Activated CD4-positive, alpha-beta T cell treated with anti-CD3 and anti-CD28 coated beads, Interleukin-2, amount 50 U/mL, for 48 hours (primary cell): ENCODE measurements at places on chromosomes 11 and 22.

DNA sequence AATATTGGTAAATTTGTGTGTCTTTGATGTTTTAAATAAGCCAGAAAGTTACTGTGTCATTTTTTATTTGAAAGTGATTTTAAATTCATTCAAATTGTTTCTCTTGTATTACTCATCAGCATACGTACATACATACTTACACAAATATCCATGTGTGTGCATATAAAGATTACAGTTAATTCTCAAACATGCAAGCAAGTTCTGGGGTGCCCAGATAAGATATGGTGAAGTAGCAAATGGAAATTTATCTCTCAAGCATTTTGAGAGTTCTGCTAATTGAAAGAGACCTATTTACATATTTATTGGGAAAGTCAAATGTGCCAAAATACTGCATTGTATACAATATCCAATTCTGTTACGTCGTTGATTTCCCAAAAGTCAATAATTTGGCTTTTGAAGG, 1024.0 kb upstream of the CNTN5 start:
- no peak for DNase-seq

DNA sequence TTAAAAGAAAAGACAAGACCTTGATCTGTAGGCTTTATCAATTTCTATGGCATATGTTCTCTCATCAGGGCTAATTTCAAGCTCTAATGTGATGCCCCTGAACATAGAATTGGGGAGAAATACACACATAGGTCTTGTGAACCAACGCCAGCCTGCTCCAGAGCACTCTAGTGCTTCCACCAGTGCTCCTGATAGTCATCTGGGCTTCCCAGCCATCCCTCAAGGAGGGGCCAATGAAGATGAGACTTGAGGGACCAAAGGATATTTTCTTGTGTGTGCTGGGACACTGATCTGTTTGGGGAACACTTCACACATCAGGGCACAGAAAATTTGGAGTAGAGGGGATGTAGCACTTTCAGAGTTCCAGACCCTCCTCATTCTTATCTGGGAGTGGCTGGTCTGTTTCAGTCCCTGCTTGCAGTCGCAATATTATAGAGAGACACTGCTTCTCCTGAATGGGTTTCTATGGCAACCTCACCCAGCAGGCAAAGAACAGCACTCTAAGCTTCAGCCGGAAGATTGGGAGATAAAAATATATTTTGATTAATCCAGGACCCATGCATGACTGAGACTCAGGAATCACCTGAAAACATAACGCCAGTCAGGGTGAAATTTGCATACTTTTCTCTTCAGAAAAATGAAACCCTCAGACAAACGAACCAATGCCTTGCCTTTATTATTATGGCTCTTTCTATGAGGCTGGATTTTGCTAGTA, 28.4 kb upstream of the SCN3B start:
- no peak for DNase-seq

DNA sequence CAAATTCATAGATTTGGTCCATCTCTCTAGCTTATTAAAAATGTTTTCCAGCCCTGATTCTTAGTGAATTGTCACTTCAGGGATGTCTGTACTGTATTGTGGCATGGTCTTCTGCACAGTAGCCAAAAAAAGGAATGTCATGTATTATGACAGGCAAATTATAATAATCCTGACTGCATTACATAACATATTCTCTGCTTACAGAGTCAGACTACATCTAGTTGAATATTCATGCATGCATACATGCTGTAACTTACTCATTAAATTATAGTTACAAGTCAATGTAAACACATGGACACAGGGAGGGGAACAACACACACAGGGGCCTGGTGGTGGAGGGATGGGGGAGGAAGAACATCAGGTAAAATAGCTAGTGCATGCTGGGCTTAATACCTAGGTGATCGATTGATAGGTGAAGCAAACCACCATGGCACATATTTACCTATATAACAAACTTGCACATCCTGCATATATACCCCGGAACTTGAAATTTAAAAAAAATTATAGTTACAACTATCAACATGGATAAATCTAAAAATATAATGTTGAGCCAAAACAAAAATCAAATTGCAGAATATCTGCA, 31.5 kb upstream of the SMCO4 start:
- no peak for DNase-seq

DNA sequence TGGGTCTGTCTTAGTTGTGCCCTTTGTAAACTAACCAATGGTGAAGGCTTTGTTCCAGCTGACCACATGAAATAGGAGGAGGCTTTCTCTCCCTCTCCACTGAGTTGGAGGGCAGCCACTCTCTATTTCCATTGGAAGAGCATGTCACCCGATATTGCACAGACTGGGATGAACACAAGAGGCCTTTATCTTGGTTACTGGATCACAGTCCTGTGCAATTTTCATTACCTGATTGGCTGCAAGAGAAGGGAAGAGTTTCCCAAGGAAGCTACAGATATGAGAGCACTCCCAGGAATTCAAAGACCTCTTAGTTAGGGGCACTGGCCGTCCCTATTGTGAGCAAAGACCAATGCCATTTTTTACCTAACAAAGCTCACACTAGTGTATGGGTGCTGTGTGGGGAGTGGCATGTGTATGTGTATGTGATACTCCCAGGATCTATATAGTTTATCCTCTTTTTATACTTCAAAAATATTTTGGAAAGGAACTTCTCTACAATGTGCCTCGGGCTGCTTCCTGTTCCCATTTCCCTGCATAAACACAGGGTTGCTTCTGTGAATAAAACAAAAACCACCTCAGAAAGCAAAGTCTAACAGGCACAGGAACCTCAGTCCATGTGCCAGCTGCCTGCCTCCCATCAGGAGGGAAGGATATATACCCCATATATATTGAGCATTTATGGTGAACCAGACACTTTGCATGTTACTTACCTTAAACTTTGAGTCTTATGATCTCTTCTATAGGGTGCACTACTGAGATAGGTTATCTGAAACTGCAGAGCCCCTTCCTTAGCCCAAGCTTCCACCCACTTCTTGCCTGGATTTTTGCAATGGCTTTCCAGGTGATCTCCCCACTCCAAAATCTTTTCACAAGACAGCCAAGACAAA, 126.5 kb downstream of the RASSF10 start:
- DNase-seq = no peak

DNA sequence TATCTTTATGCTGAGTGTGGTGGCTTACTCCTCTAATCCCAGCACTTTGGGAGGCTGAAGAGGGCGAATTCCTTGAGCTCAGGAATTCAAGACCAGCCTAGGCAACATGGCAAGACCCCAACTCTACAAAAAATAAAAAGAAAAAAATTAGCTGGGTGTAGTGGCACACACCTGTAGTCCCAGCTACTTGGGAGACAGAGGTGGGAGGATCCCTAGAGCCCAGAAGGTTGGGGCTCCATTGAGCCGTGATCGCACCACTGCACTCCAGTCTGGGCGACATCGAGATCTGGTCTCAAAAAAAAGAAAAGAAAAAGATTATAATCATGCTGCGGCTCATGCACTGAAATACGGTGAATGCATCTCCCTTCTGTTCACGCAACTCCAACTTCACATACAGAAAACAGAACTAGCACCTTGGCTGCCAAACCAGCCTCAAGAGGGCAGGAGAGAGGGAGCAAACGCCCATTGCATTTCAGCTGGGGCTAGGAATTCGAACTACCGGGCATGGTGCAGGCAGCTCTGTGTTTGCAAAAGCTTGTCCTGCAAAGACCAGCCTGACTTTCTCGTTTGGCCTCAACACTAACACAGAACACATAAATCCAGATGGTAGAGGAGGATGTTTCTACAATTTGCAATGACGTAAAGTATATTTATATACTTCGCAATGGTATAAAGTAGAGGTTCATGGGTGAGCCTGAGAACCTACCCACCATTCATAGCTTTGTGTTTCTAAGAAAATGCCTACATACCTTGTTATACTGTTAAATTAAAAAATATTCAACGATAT, 6.3 kb upstream of the SYNGR1 start:
- peak; percentile 64 for DNase-seq

GRCh38 chr22:32701034-32701433, 100.5 kb upstream of the TIMP3 start:
- DNase-seq = no peak

DNA sequence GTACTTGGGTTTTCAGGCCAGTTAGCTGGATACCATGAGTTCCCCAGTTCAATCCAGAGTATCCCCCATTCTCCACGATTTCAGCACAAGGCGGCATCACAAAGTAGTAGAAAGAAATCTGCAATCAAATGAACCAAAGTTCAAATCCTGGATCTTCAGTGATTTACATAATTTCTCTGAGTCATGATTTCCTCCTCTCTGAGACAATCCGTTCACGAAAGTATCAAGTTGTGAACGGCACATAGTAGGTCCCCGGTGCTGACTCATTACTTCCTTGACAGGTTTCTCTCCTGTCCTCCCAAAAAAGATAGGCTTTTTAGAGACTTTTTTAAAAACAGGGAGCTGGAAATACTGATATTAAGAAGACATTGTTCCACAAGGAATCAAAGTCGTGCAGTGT, 69.1 kb upstream of the AKIP1 start:
- DNase-seq = no peak

GRCh38 chr22:24444251-24444650, 16.9 kb downstream of the ADORA2A start:
- DNase-seq = no peak

DNA sequence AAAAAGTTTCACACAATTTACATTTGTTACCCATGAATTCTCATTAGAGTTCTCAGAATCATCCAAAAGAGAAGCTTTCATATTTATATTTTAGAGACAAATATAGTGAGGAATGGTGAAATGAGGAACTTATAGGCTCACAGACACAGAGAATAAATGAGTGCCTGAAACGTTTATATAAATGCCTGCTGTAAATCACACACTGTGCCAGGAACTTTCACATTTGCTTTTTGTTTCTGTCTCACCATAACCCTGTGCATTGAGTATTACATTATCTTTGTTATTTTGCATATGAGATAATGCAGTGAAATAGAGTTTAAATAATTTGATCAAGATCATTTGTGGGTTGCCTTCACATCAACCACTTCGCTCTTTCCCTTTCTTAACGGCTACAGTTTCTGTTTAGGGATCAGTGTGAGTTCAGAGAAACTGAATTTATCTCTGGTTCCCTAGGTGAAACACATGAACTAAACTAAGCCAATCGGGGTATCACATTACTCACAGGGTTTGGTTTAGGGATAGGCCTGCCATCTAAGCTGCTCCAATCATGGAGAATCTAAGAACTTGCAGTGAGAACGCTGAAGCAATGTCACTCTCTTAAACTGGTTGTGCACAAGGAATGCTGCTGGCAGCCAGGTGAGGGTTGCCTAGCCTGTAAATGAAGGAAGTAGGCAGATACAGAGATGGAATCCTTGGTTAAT, 1339.2 kb upstream of the TENM4 start:
- no peak for DNase-seq

- DNase-seq = no peak
Observed at GRCh38 chr11:41895081-41895480, 435.6 kb upstream of the LRRC4C start.

DNA sequence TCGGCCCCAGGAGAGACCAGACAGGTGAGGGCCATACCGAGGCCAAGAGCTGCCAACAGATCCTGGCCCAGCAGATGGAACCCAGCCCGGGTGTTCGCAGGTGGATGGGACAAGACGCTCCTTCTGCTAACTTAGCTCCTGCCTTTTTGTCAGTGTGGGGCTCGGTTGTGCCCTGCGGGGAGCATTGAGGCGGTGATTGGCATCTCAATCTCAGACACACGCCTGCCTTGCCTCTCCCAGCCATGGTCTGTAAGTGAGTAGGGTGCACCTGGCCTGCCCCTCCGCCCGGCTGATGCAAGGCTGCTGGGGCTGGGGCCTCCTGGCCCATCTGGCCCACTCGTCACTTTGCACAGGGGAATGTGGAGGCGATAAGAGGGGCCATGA, 350.1 kb downstream of the TBC1D22A start:
- DNase-seq = no peak

DNA sequence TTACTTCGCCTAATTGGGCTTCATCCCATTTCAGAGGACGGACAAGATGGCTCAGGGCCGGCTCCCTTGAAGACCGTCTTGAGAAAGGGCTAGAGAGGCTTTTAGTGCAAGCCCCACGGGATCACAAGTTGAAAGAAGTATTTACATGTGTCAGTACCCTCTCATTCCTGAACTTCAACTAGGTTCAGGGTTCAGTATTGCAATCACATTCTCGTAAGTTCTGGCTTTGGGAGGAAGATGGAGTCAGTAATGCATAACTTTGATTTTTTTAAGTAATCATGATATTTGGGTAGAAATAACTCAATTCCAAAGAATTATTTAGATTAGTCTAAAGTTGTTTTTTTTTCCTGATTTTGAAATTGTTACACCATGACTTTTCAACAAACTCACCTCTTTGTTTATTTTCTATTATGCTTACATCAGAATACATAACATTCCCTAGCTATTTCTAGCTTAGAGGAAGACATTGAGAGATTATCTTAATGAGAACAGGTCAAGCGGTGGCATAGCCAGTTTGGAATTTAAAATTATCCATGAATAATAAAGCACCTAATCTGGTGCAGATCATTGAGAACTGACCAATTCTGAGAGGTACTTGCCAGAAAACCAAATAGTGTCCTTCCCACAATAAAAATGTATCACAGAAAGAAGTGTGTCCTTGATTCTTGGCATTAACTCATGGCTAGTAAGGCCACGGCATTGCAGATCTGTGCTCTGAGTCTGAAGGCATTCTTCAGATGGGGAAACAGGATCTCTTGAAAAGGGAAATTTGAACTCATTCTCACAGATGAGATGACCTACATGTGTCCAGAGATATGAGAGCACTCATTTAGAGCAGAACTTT, 92.1 kb upstream of the BLID start:
- DNase-seq = no peak

- no peak for DNase-seq
Observed at GRCh38 chr11:81022057-81022456, 1581.2 kb upstream of the TENM4 start.

DNA sequence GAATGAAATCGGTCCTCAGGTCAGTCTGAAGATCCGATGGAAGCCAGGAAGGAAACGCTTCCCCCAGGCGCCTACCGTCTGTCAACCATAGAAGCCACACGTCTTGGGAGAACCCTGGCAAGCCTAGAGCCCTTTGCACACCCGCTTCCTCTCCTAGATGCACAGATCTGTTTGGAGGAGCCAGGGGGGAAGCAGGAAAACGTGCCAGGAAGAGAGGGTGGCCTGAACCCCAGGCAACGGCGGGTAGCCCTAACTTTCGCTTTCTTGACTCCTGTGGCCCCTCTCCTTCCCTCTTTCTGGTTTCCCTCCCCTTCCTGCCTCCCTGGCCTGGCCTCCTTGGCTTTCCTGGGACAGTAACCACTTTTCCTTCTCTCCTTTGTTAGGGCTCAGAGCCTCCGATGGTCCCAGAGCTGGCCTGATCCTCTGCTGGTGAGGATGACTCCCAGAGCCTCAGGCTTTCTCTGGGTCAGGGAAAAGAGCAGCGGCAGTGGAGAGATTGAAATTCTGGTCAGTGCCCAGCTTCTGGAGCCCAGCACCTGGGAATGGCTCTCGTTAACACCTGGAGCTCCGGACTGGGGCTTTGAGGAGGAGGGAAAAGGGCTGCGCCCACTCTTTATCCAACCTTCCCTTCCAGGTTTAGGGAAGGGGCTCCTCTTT, 2.1 kb downstream of the FXYD6 start:
- no peak for DNase-seq
